ENCODE measurements at places on chromosomes 2 and 18. TPM values are rescaled to one million over a fixed set of nuclear protein-coding genes. Genes with fewer than 3 reads are reported as not detected.

XRCC5 gene
- 189 TPM for total RNA-seq

PRSS56 gene
- total RNA-seq: not detected

ALPG gene
- not detected for total RNA-seq

B4GALT6 gene
- total RNA-seq: 4.5 TPM

GRCh38 chr18:71798986-71799673, 745.0 kb downstream of the CBLN2 start:
- no peak for DNase-seq

DNA sequence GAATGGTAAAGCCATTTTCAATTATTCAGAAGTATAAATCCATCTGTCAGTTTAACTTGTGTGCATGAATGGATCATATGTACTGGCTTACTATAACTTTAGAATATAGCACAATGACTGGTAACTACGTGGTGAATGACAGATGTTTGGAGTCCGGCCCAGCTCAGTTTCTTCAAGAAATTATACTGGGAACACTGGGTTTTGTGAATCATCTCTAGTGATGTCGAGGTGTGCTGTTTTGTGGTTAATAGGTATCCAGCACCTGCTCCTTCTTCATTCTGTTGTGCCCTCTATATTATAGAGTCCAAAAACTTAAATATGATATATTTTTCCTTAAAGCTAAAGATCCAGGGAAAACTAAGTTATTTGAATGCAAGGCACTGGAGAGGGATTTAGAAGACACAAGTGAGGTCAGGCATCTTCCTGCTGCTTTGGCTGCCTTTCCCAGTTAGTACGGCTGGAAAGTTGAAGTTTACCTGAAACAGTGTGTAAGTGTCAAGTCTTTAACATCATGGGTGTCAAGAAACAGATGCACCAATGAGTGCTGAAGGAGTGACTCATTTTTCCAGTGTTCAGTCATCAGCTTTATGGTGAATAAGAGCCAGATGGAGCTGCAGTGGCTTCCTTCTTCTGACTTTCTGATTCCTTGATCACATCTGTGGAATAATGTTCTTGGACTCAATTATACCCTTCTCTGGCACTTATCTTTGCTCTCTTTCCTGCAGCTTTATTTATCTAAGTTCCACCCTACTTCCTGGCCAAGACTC, 1079.5 kb upstream of the CELF4 start:
- no peak for DNase-seq

Data from posterior vena cava (tissue), 2 donors.